ENCODE measurements at places on chromosomes 3 and 15.

DNA sequence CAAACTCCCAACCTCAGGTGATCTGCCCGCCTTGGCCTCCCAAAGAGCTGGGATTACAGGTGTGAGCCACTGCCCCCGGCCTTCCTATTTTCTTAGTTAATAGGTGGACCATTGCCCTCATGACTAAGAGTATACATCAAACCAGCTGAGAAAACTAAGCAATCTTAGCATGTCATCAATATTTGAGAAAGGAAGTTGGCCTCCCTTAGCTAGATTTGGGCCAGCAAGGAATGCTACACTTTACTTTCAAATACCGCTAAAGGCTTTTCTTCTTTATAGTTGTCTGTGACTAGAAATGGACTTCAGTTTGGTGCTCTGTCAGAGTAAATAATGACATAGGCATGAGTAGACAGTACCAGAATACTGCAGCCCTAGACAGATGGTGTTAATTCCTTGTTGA is 199.3 kb downstream of the GAP43 start:
- H3K4me1 ChIP-seq, result no peaks in the 10 kb centered on the region
- no peak overlapping the region for H3K4me3 ChIP-seq
- no peak for DNase-seq
- no peaks in the 10 kb centered on the region for H3K27me3 ChIP-seq
- no peaks in the 10 kb centered on the region for H3K36me3 ChIP-seq
- no peak overlapping the region for H3K27ac ChIP-seq

DNA sequence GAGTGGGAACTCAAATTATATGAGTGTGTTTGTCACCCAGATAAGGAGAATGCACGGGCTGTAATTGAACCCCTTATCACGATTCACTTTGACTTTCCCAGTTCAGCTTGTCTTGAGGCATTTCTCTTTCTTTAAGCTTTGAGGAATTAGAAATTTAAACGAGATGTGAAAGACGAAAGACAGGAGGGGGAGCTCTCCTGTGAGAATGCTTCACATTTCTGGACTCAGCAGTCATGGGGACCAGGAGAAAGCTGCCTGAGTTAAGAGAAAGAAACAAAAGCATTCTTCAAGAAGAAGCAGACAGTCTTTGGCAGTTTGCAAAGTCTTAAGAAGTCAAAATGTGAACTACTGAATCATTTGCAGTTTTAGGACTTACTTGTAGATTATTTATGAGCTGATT is 205.6 kb downstream of the NECTIN3 start:
- H3K4me3 ChIP-seq, result no peak overlapping the region
- H3K36me3 ChIP-seq, result no peaks in the 10 kb centered on the region

DNA sequence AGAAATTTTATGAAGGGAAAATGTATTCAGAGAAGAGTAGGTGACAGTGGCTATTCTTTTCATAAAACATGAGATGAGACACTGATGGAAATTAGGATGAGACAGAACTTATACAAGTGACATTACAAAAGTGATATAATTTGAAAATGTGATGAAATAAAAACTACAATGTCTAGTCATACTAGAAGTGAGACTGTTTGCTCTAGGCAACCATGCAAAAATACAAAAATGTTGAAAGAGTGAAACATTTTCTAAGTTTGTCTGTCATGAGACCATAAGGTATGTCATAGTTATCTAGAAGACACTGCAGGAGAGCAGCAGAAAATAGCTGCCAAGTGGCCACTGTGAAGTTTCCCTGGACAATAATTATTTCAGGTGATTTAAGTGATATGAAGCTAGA is 459.5 kb downstream of the DIPK2A start:
- no peaks in the 10 kb centered on the region for H3K27me3 ChIP-seq
- no peak overlapping the region for H3K27ac ChIP-seq
- H3K4me1 ChIP-seq, result no peaks in the 10 kb centered on the region

DNA sequence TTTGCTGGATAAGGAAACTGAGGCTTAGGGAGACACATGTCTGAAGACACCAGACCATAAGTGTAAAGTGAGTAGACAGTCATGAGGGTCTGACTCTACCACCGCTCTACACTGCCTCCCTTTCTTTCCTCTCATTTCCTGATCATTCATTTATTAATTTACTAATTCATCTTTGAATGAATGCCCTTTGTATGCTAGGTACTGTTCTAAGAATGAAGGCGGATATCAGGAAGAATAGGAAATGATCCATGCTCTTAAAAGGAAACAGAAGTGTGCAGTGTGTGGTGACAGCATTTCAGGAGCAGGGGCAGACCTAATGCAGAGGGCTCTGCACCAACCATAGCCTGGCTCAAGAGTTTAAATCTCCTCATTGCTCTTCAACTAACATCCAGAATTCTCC is 31.8 kb upstream of the PSMD6 start:
- no peaks in the 10 kb centered on the region for H3K36me3 ChIP-seq
- H3K4me3 ChIP-seq, result no peak overlapping the region
- DNase-seq, result no peak
- no peak overlapping the region for H3K27ac ChIP-seq
- no peaks in the 10 kb centered on the region for H3K27me3 ChIP-seq

DNA sequence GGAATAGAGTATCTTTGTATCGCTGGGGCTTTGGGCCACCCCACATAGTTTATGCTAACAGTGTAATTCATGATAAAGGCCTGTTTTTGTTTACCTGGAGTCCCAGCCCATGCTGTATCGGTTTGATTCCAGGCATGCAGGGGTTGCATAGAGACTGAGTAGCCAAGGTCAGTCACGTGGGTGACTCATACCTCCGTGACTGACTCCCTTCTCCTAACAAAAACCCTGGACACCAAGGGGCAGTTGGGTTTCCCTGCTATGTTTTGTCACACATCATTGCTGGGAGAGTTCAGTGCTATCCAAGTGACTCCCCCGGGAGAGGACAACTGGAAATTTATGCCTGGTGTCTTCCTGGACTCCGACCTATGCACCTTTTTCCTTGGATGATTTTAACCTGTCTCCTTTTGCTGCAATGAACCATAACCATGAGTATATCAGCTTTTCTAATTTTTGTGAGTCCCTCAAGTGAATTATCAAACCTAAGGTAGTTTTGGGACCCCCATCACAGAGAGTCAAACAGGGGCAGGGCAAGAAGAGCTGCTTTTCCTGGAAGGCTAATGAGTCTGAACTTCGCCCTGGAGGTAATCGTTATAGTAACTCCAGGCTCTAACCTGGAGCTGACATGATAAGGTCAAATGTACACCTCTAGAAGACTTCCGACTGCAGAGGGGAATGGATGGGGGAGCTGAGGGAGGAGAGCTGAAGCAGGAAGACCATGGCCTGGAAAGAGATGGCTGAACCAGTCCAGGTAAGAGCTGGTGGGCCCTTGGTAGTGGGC is 57.0 kb downstream of the SRGAP3 start:
- no peaks in the 10 kb centered on the region for H3K27me3 ChIP-seq
- no peaks in the 10 kb centered on the region for H3K36me3 ChIP-seq
- DNase-seq, result no peak
- H3K27ac ChIP-seq, result no peak overlapping the region
- no peak overlapping the region for H3K4me3 ChIP-seq
- no peaks in the 10 kb centered on the region for H3K4me1 ChIP-seq

DNA sequence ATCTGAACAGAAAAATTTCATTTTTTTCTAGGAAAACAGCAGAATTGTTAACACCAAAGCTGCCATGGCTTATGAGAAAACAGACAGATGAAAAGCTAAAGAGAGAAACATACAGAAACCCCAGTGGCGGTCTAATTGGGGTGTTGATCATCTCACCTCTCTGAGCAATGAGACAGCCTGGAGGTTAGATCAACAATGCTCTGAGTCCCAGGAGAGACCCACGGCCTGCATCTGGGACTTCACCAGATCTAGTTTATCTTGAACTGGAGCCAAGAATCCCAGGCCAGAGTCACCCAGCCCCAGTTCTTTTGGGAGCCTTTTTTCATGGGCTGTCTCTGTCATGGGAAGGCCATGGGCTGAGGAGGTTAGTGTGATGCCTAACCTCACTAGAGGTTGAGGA is 3.5 kb upstream of the GALNT15 start:
- no peaks in the 10 kb centered on the region for H3K27me3 ChIP-seq
- H3K4me3 ChIP-seq, result no peak overlapping the region
- no peaks in the 10 kb centered on the region for H3K36me3 ChIP-seq
- no peak overlapping the region for H3K27ac ChIP-seq
- no peak for DNase-seq

DNA sequence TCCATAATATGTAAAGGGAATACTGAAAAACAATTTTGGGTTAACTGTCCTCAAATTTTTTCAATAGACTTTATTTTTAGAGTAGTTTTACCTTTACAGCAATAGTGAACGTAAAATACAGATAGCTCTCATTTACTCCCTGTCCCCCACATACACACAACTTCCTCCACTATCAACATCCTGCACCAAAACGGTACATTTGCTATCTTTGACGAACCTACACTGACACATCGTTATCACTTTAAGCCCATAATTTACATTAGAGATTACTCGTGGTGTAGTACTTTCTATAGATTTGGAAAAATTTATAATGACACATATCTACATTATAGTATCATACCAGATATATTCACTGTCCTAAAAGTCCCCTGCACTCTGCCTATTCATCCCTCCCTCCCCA is 16.9 kb upstream of the P2RY1 start:
- DNase-seq, result no peak
- no peak overlapping the region for H3K4me3 ChIP-seq
- H3K27me3 ChIP-seq, result no peaks in the 10 kb centered on the region
- no peaks in the 10 kb centered on the region for H3K36me3 ChIP-seq
